ENCODE measurements at places on chromosomes 7 and 10.

DNA sequence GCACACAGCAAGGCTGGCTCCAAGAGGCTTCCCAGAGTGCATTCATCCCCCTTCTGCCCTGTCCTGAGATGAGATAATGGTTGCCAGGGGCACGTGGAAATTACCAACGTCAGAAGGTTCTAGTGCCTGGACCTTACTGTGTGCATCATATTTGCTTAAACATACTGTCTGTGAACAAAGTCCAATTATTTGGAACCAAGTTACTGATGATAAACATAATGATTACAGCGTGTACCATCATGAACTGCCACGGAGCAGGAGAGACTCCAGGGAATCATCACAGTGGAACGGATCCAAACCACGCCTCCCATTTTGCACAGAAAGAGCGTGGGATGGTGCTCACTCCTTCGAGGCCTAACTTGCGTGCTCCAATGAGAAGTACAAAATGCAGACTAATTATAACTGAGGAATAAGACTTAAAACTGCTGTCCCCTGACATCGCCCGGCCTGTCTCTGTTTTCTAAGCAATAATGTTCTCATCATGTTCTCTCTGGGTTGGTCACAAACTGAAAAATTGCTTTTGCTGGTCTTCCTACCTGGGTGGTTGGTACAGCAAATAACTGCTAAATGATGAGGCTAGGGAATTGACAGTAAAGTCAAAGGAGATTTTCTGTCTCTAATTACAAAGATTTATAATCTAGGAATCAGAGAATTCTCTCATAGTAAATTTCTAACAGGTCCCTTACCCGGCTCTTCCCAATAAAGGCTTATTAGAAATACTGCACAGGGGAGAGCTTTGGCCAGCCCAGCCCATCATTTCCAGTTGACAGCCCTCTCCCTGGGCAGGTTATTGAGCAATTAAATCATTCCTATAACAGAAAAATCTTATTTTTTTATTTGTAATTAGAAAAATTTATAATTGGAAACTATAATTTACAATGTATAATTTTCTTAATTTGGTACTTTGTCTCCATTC lies 182.2 kb downstream of the CAMK1D start:
- no peak for DNase-seq

DNA sequence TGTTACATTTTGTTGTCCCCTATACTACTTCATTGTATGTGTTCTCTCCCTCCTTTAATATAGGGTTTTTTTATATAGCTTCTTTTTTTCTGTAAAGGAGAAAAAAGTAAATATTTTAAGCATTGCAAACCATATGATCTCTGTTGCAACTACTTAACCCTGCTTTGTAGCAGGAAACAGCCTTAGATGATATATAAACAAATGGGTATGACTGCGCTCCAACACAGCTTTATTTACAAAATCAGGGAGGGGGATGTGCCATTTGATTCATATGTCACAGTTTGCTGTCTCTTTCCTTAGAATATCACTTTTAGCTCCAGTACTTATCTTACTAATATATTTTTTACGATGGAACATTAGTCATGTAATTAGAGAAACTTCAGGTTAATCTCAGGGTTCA lies 155.2 kb upstream of the GNAI1 start:
- DNase-seq = no peak

GRCh38 chr10:5283305-5284158 lies 81.2 kb upstream of the UCN3 start:
- peak; percentile 39 for DNase-seq

- no peak for DNase-seq
Observed at GRCh38 chr10:58268454-58268945, 462 bp upstream of the CISD1 start.

- no peak for DNase-seq
Observed at GRCh38 chr7:114062810-114063209, 144.0 kb upstream of the PPP1R3A start.

GRCh38 chr10:112426111-112426510 lies 20.6 kb downstream of the ZDHHC6 start:
- DNase-seq = no peak

DNA sequence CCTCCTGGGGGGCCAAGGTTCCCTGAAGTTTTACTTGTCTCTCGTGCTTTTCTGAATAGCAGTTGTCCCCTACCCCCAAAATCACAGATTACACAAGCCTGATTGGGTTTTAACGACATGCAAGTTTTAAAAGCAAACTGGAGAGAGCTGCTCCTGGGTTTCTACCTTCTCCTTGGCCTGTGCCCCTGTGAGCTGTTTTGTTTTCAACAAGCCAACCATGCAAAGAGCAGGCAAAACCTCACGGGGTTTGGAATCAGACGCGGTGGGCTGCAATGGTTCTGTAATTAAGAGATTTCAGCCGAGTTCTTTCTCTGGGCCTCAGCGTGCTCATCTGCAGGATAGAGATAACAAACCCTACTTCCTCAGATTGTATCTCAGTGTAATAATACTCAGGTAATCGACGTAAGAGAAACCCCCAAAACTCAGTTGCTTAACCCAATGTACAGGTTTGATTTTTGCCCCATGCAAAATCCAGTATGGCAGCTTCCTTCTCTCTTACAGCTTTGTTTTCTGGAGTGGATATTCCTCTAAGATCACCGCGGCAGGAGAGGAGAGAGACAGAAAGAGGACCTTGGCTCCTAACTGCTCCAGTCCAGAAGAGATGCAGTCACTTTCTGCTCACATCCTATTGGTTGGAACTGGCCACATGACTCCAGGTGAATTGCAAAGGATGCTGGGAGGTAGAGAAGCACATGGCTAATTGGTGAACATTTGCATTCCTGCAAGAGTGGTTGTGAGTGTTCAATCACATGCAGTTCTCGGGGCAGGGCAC lies 42.0 kb downstream of the MYL10 start:
- no peak for DNase-seq

DNA sequence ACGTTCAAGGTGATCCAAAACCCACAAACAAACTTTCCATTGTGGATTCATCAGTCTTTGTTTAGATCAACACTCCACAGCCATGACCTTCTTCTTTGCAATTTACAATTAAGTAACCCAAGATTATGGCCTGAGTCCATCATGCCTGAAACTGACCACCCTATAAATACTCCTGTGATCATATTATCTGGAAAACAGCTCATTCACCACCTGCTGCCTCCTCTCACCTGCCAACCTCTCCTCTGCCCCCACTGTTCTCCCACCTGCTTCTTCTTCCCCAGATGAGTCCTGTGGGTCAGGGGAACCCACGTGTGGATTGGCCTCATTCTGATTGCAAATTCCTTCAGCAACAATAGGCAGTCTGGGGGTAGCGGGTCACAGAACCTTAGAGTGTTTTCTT lies 81.4 kb downstream of the ABLIM1 start:
- DNase-seq = no peak

DNA sequence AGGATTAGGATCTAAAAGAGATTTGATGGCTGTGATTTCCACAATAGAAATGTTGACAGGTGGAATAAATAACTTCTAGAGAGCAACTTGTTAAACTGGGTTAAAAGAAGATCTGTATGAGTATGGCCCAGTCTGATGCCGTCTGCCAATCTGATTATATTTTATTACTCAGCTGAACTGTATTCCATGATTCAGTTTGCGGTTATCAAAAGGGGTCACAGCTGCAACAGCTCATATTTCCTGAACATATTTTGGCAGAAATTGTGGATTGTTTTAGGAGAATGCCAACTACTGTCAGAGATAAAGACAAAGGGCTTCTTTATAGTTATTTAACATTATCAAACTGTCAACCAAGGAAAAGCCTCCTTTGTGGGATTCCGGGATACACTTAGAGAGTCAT lies 244.8 kb upstream of the MINDY3 start:
- DNase-seq = no peak

- no peak for DNase-seq
Observed at GRCh38 chr10:75658915-75659314, 227.5 kb downstream of the LRMDA start.

- no peak for DNase-seq
Observed at GRCh38 chr10:54905578-54906192, 104.7 kb upstream of the PCDH15 start.

DNA sequence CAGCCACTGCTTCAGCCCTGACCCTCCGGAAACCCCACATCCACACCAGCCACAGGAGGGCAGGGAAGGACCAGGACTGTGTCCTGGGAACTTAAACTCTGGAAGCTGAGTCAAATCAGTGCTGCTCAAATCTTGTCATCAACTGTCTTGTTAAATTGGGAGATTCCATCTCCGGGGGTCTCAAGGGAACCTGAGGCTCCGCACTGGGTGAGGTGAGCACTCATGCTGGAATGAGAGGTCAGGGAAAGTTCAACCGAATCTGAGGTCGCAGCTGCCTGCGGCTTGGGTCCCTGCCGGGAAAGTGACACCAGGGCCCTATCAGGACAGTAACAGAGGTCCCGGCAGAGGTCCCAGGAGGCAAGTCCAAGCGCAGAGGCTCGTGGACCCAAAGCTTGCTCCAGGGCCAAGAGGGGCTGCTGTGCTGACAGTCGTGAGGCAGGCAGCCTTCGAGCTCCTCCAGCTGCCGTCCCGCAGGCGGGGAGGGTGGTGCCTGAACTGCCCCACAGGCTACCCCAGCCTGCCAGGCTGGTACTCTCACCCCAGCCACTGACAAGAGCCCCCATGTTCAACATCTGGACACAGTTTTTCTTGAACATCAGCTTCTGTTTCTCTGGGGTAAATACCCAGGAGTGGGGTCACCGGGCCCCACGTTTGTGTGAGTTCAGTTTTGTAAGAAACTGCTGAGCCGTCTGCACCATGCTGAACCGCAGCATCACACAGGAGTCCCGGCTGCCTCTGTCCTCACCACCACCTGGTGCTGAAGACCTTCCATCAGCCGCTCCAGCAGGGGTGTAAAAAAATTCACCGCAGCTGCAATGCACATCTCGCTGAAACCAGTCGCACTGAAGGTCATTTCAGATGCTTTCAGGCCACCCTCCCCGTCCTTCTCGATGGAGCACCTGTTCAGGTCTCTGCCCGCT lies 101.0 kb downstream of the DIP2C start:
- DNase-seq = no peak

DNA sequence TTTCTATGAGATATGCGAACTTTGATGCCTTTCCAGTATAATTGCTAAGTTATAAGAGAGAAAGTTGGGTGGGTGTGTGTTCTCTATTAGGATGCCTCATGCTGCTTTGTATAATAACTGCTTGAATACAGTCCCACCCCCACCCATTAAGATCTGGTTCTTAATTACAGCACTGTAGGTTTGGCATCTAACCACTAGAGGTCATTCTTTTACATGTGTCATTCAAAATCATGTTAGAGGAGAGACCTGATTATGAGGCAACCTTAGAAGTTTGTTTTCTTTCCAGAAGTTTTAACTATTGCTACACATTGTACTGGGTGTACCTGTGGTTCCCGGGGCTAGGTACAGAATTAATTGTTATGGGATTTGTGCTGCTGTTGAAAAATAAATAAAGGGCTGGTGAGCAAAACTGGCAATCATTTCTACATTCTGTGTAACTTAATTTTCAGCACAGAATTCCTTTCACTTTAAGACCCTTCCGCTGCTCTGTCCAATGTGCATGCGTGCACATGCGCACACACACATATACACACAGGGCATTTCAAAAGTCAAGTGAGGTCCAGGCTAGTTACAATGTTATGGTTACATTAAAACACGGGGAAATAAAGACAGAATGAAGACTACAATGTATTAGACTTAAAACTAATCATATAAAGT lies 1156.3 kb downstream of the SORCS3 start:
- DNase-seq = peak; percentile 1

DNA sequence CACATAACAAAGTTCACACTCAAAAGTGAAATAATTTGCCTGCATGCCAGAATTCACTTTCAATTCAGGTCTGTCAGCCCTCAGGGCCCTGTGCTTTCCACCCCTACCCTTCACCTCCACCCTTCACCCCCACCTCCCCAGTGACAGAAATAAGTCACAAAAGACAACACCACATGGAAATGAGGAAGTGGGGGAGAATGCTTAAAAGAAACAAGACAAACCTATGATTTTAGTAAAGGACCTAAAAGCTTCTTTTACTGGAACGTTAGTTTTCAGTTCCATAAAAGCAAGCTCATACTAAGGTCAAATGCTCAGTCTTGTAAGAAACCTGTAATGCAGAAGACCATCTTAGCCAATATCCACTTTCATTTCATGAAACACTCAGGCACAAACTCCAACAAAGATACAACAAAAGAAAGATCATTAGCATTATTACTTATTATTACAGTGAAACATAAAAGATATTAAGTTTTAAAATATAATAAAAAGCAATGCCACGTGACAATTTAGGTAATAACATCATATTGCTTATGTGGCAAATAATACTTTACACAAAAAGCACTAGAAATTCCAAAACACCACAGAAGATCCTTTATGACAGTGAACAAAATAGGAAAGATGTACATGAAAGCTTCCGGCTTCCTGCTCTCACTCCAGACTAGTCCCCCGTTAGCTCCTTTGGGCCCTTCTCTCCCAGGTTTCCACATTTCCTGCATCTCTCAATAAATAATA lies 112.1 kb downstream of the LMBR1 start:
- no peak for DNase-seq

GRCh38 chr10:79147796-79148451 lies 79.2 kb downstream of the ZMIZ1 start:
- no peak for DNase-seq

DNA sequence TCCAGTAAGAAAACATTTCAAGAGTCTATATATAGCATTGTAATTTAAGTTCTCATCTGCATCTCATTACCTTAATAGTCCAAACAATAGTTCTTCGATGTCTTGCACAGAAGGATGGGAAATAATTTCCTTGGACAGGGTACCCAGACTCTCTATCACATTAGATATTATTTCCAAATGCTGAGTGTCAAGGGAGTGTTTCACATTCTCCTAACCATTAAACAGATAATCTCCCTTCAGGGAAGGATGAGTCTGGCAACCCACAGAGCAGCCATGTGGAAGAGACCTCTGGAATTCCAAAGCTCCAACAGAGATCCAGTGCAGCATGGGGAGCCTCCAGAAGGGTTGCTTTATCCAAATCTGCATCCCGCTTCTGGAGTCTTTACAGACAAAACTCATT lies 89.6 kb downstream of the FZD1 start:
- DNase-seq = no peak

GRCh38 chr7:80136261-80137055 lies 1.8 kb downstream of the GNAI1 start:
- DNase-seq = no peak

DNA sequence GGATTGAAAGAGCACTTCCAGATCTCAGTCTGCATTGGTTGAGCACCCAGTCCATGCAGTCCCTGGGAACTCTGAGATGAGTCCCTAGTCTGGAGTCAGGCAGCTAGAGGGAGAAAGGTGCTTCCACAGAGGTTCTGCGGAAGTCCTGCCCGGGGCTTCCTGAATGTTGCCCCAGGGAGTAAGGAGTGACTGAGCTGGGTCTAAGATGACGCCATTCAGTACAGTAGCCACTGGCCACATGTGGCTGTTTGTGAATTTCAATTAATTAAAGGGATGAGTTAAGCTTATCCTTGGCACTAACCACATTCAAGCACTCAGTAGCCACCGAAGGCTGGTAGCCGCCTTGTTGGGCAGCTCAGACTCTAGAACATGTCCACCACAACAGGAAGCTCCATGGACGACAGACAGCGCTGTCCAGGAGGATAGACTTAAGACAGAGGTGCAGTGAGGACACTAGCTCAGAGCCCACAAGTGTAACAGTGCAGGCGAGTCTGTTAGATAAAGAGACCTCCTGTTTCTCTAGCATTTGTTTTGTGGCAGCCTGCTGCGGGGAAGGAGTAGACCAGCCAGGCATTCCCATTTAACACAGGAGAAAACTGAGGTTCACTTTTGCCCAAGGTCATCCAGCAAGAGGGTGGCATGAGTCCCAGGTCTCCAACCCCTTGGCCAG lies 101.6 kb upstream of the PPIF start:
- no peak for DNase-seq

- DNase-seq = no peak
Observed at GRCh38 chr10:51198170-51198569, 123.9 kb downstream of the PRKG1 start.

GRCh38 chr7:150722431-150722931 lies 6.1 kb downstream of the GIMAP1 start:
- no peak for DNase-seq
